ENCODE measurements at places on chromosomes 4 and X.

GRCh38 chrX:111520506-111520905 lies 9.1 kb downstream of the SERTM2 start:
- DNase-seq: no peak

DNA sequence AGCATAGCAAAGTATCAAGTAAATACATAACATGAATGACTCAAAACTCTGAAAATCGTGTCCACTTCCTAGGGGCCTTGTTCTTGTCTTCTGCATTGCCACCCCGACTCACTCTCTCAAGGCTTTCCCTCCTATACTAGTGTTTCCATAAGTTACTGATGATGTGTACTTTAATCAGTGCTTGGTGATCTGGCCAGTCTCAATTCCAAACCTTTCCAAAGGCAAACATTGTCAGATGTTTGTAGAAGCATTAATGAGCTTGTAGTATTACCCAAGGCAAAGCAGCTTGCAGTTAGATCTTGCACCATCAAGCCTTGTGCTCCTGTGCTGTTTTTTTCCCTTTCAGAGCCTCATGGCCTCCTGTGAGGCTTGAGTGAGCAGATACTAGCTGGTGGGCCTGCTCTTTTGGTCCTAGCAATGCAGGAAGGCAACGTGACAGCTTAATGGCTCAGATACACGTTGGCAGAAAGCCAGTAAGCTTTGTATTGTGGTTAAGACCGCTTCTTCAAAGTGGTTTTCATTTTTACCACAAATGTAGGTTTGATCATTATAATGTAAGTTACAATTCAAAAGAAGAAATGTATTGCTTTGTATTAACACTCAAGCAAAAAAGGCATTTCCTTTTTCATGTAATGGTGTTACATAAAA lies 51.8 kb downstream of the RBPJ start:
- peak; percentile 66 for DNase-seq

DNA sequence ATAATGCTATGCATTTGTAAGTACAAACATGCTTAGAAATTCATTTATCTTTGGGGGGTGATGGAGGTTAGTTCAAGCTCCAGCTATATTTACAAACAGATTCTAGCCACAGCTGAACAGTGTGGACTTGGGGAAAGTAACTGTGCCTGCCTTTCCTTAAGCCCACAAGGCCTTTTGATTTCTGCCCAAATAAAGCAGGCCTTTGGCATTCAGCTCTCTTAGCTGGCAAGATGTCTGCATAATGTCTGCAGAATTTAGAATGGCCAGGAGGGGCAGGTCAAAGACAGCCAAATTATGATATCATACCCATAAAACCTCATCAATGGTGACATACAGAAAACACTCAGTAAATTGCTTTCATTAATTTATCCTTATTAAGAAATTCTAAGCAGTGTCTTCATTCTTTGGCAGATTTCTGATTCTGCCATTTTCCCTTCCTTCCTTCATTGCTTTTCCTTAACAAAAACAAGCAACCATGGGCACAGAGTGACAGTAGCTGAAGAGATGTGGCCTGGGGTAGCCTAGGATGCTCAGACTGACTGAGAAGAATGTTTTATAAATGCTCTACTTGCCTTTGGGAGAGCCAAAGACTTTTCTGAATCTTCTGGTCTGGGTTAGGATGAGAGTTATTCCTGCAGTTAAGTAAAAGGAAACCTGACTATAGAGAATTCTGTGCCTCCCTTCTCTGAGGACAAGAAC lies 538.7 kb upstream of the NR3C2 start:
- DNase-seq: no peak

GRCh38 chr4:95701500-95702170 lies 138.3 kb upstream of the PDHA2 start:
- no peak for DNase-seq

- no peak for DNase-seq
Measured at GRCh38 chr4:74590476-74590875, 145.5 kb downstream of the AREG start.

GRCh38 chr4:122758033-122758432 lies 25.5 kb downstream of the BBS12 start:
- DNase-seq: peak; percentile 38

DNA sequence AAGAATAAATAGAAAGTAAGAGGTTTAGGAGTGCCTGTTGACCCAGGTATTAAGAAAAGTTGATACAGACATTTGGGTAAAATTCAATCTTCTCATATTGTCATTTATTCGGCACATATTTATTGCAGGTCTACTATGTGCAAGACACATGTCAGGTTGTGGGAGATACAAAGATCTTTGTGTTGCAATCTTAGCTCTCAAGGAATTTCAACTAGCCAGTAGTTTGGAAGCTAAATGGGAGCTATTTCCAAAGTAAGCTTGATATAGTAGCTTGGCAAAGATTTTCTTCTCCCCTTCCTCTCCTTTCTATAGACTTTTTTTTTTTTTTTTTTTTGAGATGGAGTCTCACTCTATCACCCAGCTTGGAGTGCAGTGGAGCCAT lies 122.9 kb downstream of the SYNPO2 start:
- no peak for DNase-seq

- DNase-seq: no peak
Measured at GRCh38 chrX:134443020-134443419, 16.9 kb upstream of the HPRT1 start.

DNA sequence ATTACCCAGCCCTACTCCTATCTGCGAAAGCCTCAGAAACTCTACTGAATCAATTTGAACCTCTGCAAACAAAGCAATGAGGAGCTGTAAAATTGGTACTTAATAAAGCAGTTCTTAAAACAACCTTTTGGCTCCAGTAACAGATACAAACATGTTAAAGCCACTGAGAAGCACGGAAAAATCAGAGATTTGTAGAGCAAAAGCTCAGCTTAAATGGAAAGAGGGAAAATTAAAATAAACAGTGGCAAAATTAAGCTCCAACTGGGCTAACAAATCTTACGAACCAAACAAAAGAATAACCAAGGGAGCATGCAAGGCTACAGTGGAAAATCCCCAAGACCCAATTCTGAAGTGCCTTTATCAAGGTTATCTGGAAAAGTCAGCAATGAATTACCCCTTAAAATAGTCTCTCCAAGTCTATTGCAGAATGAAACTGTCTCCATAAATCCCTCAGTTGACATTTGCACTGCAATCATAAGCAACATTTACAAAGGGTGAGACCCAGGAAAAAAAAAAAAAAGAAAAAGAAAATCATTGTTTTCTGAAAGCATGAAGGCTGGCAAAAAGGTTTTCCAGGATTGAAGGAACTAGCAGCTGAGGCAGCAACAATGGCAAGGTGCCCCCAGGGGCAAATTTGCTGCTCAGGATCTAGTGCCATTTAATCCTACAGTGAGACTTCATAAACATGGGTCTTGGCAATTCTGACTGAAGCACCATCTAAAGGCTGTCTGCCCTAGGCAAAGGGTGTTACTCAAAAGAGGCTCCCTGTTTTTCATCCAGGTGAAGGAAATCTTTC lies 40.1 kb downstream of the USP46 start:
- no peak for DNase-seq

GRCh38 chrX:84907324-84907968 lies 96.2 kb upstream of the APOOL start:
- peak; percentile 8 for DNase-seq

DNA sequence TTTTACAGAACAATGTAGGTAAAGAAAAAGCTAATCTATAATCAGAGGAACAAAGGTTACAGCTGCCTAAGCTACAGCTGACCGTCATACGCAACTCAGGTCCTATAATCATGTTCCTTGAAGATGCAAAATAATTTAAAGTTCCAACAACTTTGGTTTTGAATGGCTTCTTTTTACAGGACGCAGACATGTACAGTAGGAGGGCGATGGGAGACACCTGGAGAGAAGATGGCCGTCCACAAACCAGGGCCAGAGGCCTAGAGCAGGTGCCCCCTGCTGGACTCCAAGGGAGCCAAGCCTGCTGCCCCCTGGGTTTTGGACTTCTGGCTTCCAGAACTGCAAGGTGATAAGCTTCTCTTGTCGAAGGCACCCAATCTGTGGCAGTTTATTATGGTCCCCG lies 10.6 kb downstream of the HGFAC start:
- no peak for DNase-seq

GRCh38 chr4:61427099-61427817 lies 227.1 kb downstream of the ADGRL3 start:
- no peak for DNase-seq

GRCh38 chr4:108333353-108333942 lies 164.7 kb upstream of the LEF1 start:
- DNase-seq: no peak

- no peak for DNase-seq
Measured at GRCh38 chr4:53931461-53931961, 132.9 kb downstream of the CHIC2 start.

DNA sequence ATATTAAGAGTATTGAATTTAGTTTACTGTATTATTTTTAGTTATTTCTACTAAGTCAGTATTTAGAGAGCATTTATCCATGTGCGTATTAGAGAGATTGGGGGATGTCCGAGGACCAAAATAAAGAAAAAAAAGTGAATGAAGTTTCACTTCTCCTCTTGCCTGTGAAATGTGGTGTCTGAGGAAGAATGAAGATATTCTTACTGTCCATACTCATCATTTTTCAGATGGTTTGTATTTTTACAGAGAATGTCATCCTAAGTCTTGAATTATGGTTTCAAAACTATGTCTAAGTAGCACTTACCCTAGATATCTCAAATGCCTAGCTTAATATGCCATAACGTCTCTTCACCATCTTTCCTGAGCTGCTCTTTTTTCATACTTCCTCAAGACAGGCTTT lies 854.3 kb downstream of the C4orf33 start:
- DNase-seq: no peak

DNA sequence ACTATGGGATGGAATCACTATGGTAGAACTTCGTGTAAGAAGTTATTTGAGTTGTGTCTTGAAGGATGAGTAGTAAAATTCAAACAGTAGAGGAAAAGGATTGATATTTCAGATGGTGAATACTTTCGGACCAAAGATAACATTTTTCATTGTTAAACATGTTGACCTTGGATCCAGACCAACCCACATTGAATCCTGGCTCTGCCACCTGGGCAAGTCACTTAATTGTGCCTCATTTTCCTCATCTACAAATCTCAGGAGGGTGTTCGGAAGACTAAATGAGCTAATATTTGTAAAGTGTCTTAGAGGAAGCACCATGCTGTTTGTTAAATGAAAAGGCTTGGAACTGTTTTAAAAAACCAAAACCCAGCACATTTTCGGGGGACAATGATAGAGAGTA lies 1.4 kb upstream of the AIFM1 start:
- no peak for DNase-seq

DNA sequence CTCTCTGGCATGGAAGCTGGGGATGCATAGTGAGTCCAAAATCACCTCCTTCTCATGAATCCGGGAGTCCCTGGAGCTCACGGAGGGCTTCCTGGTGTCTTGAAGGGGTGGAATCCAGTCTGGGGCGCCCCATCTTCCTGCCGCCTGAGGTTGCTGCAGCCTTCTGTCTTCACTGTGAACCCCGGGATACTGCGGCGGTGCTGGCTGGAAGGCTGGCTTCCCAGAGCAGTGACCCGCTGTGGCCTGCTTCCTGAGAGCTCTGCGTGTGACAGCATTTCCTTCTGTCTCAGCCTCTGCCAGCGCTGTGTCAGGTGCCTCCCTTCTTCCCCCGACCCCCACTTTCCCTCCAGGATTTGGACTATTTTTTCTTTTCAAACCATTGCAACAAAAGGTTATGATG lies 98.8 kb upstream of the STOX2 start:
- no peak for DNase-seq

DNA sequence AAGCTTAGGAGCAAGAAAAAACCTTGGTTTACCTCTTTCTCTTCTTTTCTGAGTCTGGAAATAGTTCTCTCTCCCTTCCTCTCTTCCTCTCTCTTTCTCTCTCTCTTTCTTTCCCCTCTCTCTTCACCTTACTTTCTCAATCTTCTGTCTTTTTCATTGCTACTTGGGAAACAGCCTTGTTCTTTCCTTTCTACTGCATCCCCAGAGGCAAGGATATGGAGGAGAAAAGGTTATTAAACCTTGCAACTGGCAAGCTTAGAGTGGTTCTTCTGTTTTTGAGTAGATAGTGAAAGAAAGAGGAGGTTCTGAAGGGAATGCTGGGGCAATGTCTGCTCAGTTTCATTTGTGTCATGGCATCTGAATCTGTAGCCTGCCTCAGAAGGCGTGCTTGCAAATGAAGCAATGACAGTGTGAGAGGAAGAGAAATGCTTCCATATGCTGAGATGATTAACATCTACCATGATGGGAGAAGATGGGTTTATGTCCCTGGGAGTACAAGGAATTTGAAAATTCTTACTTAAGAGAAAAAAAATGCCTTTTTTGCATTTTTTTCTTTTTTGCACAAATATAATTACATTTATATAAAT lies 190.6 kb downstream of the CEP135 start:
- no peak for DNase-seq

All from inflammatory macrophage treated with lipopolysaccharide for 4 hours (primary cell).